T-cell (primary cell): ENCODE measurements at places on chromosomes 7 and 10.
A peak's percentile ranks its signal among the peaks of the same experiment; 100 is the strongest.

DNA sequence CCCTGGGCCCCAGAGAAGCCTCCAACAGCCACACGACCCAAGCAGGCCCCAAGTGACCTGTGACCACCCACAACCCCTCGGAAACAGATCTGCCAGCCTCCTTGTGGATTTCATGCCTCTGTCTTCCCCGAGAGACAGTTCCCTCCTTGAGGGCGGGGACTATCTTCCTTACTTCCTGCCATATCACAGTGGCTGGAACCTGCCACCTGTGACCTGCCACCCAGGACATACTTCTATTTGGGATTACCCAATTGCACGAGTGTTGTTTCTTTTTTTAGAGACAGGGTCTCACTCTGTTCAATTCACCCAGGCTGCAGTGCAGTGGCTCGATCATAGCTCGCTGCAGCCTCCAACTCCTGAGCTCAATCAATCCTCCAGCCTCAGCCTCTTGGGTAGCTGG lies 25.9 kb downstream of the TNRC18 start:
- no peak for DNase-seq

- DNase-seq: peak; percentile 25
These were observed 15.1 kb upstream of the ZNF273 start for GRCh38 chr7:64887756-64888508.

- no peak for DNase-seq
These were observed 76.9 kb downstream of the LRMDA start for GRCh38 chr10:75508239-75508813.

DNA sequence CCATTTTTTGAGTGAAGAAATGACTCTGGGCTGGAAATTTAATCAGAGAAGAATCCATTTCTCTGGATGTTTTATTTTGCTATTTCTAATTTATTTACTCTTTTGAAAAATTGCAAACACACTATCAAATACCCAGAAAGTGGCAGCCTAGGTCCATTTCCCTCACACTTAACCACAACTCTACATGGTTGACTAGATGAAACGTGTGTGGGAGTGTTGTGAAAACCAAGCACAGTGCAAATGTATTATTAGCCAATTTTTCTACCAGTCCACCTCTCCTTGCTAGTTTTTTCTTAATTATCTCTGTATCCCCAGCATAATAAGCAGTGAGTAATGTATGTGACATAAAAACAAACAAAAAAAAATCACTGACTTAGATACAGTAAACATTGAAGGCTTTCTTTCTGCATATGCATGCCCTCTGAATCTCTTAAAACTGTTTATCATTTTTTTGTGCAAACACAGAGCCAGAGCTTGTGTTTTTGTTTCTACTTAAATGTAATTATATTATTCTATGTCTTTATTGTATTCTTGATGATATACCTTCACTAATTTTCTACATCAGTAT lies 30.9 kb downstream of the SCIN start:
- DNase-seq: no peak

DNA sequence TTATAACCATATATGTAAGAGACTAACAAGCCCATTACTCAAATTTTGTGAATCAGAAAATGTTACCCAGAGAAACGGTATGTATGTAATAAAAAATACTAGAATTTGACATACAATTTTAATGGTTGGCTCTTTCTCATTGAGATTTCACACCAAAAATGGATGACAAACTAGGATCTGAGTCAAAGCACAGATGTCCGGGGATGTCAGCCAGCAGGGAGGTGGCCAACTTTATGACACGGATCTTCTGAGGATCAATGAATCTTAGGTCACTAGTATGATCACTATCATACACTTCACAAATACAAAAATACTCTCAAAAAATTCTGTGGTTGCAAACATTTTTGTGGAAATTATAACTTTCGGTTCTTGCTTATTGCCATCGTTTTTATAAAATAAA lies 173.5 kb upstream of the NFE2L3 start:
- DNase-seq: no peak

- no peak for DNase-seq
These were observed 11.3 kb downstream of the DGKB start for GRCh38 chr7:14891289-14891688.

GRCh38 chr10:1608851-1609647 lies 128.3 kb downstream of the ADARB2 start:
- DNase-seq: no peak

- no peak for DNase-seq
These were observed 27.7 kb downstream of the NCAPG2 start for GRCh38 chr7:158676906-158677305.

DNA sequence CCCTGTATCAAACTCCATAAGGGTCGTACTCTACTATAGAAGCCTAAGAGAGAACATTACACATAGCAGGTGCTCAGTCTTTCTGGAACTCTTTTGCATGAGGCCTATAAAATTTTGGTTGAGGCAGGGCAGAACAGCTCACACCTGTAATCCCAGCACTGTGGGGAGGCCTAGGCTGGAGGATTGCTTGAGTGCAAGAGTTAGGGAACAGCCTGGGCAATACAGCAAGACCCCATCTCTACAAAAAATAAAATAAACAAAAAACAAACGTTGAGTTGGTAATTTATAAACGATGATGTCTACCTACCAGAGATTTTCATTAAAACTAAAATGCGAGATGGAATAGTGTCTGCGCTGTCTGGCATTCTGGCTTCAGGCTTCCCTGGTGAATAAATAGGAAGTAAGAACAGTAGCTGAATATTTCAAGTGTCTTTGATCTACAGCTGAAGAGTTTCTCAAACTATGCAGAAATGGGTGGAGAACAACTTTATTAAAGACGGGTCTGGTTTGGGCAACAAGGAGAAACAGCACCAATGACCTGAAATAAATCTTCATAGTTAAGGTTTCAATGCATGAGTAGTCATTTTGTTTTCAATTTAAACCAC lies 774 bp downstream of the PON2 start:
- no peak for DNase-seq

DNA sequence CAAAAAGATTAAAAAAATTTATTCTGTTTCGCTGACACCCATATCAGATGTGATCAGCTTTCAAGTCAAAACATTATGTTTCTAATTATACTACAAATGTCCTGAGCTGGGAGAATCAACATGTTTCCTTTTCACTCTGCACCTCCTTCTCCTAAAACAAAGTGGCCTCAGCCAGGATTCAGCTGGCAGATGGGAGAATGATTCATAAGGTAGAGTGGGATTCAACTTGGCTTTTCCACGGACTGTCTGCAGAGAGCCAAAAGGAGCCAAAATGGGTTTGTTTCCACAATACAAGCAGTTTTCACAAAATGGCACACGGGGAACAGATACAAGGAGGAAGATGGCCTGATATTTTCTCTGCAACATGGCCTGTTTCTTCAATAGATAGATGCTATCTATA lies 376.5 kb upstream of the PRKCQ start:
- DNase-seq: no peak

DNA sequence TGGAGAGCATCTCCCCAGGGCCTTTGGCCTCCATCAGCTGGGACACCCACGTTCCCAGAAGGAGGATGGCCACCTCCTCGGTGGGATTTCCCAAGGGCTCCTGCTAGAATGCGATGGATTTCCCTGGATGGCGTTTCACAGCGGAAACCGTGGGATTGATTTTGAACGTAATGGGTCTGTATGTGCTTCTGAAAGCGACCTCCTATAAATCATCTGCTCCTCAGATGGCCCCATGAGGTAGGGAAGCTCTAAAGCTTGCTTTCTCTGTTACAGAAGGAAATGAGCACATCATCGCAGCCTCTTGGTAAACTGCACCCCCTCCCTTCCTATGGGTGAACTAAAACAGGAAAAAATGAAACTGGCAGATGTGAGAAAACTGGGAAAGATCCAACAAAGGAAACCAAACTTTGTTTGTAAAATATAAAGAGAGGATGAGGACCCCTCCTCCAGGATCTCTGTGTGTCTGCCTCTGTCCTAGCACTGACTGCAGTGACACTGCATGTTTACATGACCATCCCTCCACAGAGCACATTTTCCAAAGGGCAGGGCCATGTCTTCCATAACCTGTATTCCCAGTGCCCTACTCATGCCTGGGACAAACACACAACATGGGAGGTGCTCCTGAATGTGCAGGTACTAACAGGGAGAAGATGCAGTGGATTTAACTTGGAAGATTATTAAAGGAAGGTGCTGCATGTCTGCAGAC lies 57.6 kb downstream of the LYZL1 start:
- no peak for DNase-seq

DNA sequence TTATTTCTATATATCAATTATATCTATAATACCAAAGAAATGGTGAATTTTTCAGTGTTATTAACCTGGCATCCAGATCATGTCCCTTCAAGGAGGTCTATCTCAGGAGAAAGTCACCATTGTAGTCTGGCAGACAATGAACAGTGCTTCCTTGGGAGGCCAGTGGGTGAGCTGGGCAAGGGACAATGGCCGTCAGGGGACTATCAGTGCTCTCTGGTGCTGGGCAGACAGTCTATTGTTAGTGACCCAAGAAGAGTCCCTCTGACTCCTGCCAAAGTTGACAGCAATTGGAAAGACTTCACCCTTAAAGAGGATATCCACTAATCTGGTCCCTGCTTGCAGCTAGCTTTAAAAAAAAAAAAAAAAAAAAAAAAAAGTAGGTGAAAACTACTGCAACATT lies 7.1 kb downstream of the JAZF1 start:
- no peak for DNase-seq

GRCh38 chr10:77513220-77513619 lies 124.4 kb downstream of the KCNMA1 start:
- DNase-seq: no peak

DNA sequence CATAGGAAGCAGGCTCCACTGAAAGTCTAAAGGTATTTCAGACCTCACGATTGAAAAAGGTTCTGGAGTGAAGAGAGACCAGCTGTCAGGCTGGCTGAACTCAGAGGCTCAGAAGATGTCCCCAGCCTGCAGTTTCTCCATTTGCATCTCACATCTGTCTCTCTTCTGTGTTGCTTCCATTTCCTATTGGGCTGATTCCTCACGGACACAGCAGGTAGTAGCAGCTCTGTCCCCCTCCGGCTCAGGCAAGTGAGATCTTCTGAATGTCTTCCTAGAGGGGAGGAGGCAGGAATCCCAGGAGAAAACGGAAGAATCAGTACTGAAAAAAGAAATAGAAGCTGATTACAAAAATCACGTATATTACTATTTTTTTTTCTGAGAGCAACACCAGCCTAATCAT lies 274.1 kb upstream of the COBL start:
- no peak for DNase-seq

- no peak for DNase-seq
These were observed 332.6 kb upstream of the ZNF32 start for GRCh38 chr10:43981232-43981631.

DNA sequence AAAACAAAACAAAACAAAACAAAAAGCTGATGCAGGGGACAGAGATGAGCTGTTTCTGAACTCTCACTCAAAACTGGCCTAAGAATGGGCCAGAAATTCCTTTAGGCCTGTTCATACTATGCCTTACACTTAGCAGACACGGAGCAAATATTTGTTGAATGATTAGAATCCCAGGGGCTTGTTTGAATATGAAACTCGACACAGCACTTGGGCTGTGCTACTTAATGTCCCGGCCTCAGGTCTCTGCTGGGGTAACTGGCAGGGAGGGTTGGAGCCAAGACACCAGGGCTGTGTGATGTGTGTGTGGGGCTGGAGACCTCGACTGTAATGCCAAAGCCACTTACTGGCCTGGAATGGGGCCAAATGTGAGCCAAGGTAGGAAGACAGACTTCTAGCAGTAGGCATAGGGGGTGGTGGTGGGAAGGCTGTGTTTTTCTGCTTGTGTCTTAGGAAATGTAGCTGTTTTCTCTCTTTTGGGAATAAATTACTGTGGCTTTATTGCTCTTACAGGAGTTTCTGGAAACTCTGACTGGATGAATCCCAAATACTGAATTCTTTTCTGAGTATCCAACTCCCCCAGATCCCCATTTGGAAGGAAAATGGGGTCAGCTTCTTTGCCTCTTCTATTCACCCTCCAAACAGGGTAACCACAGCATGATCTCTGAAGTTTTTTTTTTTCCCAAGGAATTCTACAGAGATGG lies 66.7 kb downstream of the EMX2 start:
- DNase-seq: no peak

DNA sequence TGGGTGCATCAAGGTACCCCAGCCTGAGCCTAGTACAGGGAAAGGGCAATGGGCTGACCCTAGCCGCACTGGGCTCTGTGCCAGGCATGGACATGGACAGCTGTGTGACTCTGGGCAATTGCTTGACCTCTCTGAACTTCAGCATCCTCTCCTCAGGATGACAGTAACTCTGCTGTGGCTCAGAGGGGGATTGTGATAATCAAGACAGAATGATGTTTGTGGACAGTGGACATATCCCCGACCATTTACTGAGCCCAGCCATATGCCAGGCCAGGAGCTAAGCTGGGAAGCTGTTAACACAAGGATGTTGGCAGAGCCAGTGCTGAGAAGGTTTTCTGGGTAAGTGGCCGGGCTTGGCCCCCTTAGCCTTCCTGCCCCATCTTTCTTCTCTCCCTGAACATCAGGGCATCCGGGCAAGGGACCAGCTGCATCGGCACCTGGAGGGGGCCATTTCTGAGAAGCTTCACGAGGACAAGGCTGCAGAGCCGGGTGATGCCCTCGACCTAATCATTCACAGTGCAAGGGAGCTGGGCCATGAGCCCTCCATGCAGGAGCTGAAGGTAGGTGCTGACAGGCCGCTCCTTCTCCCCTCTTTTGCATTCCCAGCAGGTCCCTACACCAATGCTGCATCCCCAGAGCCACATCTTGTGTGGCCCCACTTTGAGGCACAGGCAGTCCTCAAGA lies 3.5 kb downstream of the CYP26C1 start:
- DNase-seq: no peak

DNA sequence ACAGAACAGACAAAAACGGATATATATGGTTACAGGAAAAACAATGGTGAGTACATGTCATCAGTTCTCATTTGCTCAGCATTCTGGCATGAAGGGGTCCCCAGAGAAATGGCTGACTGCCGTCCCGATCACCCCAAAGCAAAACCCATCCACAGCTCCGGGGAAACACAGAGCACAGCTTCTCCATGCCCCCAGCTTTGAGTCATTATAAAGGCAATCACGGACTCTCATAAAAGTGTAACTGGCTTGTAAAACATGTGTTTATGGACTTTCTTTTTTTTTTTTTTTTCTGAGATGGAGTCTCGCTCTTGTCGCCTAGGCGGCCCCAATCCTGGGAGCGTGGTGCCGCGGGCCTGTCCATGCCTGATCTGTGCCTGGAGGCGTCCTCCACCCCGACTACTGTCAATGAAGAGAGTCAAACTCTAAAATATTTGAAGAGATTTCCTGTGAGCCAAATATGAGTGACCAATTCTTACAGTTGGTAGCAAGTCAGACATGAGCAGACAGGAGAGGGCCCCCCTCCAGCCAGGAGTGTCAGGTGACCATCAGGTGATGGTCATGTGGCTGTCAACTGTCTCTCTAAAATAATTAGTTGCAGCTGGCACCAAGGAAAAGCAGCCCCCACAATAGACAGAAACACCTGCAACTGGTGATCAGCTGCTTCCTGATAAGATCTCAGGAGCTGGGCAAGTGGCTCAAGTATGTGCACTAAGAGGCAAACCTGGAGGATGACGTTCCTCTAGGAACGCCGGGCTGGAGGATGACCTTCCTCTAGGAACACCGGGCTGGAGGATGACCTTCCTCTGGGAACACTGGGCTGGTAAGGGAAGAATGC lies 21.7 kb upstream of the NOM1 start:
- no peak for DNase-seq

- DNase-seq: no peak
These were observed 22.4 kb downstream of the DPYSL4 start for GRCh38 chr10:132209130-132209529.
